ENCODE measurements at places on chromosomes 11 and 22.

GRCh38 chr11:96331699-96332116 lies 11.3 kb downstream of the MAML2 start:
- DNase-seq: no peak

DNA sequence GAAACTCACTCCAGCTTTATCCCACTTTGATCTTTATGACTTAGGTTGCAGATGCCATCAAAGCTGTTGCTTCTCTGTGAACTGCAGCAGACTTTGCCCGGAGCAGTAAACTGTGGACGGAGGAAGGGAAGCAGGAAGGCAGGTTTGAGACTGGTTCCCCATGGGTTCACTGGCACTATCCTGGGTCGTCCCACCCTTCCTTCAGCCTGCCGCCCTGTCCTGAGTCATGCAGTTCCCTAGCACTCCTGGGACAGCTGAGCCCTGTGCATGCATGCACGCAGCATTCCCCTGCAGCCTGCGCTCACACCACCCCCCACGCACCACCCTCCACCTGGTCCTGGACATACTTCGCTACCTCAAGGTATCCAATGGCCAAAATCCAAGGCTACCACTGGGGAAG lies 23.5 kb upstream of the P2RY2 start:
- DNase-seq: no peak

GRCh38 chr11:119607726-119608125 lies 121.3 kb downstream of the NECTIN1 start:
- no peak for DNase-seq

GRCh38 chr11:88337181-88337986 lies at the start of gene CTSC:
Gene CTSC, minus strand, starts transcription at chr11:88337736. Its CDS starts 64 bp downstream, at chr11:88337672.
- peak; percentile 59 for DNase-seq

GRCh38 chr22:20829491-20830134 lies 29.0 kb downstream of the PI4KA start:
- no peak for DNase-seq

DNA sequence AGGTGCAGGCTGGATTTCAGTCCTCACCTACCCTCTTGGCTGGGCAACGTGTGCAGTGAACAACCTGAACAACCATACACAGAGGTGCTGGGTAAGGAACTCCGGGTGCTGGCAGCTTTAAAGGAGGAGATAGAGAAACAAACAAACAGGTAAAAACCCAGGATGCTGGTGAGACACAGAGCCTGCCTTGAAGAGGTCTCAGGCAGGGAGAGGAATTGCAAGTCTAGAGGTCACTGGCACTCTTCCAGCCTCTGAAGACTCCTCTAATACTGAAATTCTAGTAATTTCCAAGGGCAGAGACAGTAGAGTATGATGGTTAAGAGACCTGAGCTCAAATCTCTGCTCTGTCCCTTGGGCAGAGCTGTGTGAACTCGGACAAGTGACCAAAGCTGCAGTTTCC lies 192.5 kb downstream of the CEP164 start:
- no peak for DNase-seq

DNA sequence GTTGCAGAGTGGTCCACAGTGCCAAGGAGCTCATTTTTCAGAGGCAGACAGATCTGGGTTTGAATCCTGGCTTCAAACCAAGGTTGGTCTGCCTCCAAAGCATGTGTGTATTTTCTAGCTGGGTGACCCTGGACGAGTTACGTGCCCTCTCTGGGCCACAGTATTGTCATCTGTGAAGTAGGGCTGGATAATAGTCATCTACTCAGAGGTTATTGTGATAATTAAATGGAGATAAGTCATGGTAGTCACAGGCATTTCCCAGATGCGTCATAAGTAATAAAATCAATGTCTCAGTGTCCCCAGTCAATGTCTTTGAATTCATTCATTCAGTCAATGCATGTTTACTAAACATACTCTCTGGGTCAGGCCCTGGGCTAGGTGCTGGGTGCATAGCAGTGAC lies 8.6 kb downstream of the OMP start:
- no peak for DNase-seq

DNA sequence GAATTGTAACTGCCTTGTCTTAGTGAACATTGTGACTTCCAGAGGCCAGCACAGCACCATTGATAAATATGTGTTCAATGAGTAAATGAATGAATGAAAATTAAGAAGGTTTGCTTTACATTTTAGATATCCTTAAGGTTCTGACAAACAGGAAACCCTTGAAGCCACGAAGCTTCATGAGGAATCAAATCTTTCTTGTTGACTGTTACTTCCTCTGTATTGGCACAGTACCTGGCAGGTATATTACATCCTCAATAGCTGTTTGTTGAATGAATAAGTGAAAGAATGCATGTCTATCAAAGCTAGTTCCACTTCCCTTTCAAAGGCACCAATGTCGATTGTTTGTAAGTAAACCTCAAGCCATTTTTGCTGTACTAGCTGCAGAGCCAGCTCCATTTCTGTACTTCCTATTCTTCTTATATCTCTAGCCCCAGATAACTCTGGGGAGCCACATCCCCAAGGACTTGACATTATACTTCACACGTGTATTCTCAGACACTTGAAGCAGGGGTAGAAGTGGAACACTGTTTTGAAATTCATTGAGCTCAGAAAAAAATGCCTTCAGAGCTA lies 140.3 kb upstream of the RAG2 start:
- no peak for DNase-seq

- no peak for DNase-seq
Measured at GRCh38 chr11:19881177-19881576, 168.5 kb downstream of the NAV2 start.

DNA sequence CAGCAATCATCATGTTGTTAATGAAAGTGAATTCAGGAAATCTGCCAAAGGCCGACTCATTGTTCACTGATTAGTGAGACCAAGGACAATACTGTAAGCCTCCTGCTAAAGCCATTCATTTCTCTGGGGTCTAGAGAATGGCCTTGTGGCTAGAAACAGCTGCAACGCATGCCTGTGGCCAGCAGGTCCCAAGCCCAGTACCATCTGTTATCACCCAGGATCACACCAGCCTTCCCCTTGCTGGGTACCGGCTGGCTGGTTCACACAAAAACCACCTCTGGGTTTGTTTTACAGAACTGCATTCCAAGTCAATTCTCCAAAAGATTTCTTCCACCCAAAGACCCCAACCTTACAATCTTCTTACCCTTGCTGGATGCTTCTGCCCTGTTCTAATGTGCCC lies 1.1 kb downstream of the PLAAT5 start:
- DNase-seq: no peak

DNA sequence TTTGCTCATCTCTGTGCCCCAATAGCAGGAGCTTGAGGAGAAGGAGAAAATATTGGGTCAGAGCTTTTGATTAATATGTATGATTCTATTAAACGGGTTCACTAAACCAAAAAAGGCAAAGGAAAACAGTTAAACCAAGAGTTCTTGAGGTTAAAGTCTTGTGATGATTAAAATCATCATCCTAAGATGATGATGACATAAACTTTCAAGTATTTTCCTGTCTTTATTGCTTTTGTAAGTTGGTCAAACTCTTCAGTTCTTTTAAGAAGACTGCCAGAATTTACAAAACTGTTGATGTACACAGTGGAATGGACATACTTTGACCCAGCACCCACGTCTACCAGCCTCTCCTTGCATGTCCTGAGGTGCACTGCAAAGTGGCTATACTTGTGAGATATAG lies 41.0 kb downstream of the FDX1 start:
- no peak for DNase-seq

DNA sequence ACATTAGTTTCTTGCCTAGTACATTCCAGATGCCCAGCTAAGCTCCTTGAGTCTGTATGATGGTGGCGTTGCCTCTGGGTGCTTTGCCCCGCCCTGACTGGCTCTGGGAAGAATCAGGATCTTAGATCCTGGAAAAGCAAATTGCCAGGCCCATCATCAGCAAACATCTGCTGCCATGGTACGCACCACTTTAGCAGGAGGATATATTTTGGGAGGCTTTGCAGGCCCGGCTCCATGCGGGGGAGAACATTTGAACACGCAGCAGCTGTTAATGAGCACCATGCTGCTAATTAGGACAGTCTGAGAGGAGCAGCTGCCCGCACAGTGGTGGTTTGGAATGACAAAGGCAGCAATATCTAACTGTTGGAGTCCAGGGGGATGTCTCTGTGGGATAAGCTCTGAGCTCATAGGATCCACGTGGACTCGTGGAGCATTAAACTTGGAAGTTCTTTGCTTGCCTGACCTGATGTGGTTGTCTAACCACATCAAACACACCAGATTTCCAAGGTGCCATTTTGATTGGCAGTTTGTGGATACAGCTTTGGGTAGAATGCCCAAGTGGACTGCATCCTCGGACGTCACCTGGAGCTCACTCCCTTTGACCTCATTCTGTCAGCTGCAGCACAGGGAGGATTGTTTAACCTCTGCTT lies 217.0 kb upstream of the ZBED5 start:
- DNase-seq: no peak

GRCh38 chr11:86069408-86070101 lies 671 bp upstream of the PICALM start:
- peak; percentile 97 for DNase-seq

GRCh38 chr22:33625959-33626358 lies 294.3 kb downstream of the LARGE1 start:
- DNase-seq: no peak
